ENCODE measurements at places on chromosomes 5 and 9.

GRCh38 chr5:87340716-87341115 lies 72.0 kb downstream of the CCNH start:
- no peak for DNase-seq

DNA sequence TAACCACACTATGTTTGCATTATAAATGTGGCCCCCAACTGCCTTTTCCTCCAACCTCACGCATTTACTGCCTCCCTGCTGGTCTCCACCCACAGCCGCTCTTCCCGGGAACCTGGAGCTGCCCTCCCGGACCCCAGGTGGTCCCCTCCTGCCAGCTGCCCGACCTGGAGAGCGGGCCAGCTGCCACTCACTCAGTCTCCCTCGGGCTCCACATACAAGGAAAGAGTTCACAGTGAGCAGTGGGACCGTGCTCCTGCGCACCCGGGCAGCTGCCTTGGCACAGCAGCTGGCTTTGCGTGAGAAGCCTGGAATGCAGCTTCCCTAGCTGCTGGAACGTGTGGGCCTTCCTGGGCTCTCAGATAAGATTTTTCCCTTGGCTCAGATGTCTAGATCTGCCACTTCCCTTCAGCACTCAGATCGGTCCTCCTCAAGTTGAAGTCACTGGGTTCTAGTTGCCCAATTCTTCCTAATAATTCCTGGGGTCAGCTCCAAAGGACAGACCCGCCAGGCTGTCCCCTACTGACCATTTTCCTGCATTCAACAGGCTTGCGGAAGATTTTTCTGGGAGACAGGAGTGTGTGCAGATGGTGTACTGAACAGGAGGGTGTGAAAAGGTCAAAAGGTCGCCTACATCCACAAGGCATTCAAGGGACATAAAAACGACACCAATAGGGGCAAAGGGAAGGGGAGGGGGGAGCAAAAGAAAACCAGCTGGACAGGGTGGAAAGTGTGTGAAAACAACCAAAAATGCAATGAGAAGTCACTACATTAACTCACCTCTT lies 69.1 kb downstream of the MYO10 start:
- no peak for DNase-seq

DNA sequence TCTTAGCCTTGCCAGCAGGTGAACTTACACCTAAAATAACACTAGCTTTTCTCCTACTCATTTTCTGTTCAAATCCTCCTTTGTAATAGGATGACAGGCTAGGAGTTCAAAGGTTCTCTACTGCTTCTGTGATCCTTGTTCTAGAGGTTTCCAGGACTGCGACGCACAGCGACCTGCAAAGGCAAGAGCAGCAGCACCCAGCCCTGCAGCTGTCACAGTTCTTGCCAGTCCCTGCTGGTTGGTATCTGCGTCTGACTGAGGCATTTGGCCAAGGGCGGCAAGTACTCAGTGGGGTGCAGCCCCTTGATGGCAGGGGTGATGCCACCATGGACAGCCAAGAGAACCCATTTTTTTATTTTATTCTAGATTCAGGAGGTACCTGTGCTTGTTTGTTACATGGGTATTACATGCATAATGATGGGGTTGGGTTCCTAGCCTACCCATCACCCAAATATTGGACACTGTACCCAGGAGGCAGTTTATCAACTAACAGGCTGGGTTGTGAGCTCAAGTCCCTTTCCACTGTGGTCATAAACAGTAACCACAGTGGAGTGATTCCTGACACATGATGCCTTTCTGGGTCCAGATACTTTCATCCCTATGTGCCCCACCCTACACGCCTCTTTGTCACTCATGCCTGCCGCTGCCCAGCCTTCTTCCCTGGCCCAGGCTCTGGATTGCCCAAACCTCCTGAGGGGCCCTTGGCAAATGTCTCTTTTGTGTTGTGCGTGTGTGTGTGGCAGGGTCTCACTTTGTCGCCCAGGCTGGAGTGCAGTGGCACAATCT lies 111.0 kb downstream of the GAPVD1 start:
- DNase-seq: no peak

GRCh38 chr5:109312695-109313094 lies 97.1 kb downstream of the PJA2 start:
- DNase-seq: no peak

DNA sequence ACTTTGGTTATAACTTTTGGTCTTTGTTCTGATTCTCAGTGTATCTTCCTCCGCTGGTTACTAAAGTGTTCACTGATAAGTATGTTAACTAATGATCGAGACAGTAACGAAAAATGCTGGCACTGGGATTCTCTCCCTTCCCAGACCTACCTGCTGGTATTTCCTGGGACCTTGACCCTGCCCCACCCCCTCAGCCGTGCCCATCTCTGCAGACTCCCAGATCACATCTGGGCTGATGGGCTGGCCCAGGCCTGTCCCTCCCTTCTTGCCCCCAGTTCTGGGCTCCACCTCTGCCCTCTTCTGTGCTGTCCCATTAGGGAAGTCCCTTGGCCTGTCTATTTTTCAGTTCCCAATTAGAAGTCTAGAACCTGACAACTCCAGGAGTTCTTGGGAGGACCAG lies 46.9 kb downstream of the NEURL1B start:
- peak; percentile 13 for DNase-seq

DNA sequence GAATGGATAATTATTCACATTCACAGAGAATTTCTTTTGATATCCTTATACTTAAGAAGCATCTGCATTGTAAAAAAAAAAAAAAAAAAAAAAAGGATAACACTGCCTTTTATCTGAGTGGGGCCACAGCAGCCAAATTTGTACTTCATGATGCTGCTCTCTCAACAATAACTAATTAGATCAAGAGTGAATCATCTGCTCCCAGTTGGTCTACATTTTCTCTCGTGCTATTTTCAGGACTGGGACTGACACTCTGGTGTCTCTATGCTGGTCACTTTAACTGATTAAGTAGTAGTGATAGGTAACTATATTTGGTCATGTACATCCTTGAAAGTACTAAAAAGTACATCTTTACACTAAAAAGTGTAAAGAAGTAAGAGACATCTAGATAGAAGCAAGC lies 90.1 kb downstream of the RFX3 start:
- no peak for DNase-seq

DNA sequence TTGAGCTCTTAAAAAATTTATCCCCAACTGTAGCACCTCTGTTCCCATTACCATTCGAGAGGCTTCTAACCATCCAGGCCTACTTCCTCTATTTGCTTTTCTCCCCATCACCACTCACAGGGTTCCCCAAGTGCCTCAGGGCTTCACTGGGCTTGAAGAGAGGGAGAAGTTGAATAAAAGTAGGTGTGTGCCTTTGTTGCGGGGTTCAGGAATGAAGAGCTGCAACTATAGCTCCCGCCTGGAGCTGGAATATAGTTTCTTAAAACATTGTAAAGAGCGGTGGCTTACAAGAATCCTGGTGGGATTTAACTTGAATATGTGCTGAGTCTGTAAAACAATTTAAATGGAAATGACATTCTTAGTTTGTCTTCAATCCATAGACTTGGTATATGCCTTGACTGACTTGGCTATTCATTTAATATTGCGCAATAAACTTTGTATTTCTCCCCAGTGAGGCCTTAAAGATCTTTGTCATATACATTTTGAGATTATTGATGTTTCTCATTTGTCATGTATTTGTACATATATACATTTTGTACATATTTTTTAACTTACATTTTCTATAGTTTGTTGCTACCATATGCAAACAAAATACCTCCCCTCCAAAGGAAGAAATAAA lies 7.2 kb downstream of the ENTREP1 start:
- DNase-seq: no peak

All from T47D (cell line).